Activated naive CD4-positive, alpha-beta T cell (primary cell): ENCODE measurements at places on chromosomes 12 and 14.

GRCh38 chr14:69749956-69750355 lies 17.0 kb upstream of the SRSF5 start:
- no peak for DNase-seq

- no peak for DNase-seq
These were observed 18.8 kb downstream of the RPH3A start for GRCh38 chr12:112810235-112810917.

DNA sequence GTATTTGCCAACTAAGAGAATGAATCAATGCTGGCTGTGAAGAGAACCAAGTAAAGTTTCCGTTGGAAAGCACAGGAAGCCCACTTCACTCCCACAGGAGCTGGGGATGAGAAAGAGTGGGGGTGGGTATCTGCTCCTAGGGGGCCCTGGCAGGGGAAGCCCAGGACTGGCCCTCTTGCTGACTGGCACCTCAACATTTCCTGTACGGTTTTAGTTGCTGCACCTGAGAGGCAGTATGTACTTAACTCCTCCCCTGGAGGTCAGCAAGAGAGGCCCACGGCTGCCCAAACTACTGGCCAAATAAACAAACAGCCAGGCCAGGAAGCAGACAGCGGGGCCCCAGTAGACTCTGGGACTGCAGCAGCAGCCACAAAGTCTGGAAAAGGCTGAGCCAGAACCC lies 33.8 kb upstream of the VWF start:
- no peak for DNase-seq

DNA sequence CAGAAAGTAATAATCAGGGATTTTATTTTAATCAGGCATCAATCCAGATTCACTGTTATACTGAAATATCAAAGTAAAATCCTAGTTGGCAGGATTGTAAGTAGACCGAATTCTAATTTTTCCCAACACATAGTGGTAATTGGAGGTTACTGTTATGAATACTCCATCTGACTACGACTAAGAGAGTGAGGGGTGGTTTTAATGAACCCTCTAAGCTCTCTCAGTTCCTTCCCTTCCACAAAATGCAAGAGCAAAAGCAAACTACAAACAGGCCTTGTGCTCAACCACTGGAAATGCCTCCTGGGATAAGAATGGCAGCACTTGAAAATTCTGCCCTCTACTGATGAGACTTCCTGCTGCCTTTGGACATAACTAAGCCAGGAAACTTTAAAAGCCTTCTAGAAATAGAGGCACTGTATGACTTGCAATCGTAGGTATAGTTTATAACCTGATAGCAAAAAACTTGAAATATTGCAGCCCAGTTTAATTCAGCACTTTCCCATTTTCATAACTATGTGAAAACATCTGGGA lies 184.8 kb downstream of the SLC16A7 start:
- no peak for DNase-seq

DNA sequence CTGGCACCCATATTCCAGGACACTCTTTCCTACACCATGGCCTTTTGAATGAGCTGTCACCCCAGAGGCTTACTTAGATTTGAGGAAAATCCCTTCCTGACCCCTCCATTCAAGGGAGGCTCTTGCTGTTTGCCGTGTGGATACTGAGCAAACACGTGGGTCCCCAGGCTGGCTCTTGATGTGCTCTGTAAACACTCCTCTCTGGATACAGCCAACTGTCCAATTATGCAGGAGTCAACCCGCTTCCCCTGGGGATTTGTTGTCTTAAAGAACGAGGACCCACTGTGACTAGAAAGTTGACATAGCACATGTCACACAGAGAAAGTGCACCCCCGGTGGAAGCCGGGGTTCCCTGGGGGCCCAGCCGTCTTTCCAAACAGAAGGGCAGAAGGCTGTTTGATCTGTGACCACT lies 75.8 kb upstream of the CEP83 start:
- no peak for DNase-seq

DNA sequence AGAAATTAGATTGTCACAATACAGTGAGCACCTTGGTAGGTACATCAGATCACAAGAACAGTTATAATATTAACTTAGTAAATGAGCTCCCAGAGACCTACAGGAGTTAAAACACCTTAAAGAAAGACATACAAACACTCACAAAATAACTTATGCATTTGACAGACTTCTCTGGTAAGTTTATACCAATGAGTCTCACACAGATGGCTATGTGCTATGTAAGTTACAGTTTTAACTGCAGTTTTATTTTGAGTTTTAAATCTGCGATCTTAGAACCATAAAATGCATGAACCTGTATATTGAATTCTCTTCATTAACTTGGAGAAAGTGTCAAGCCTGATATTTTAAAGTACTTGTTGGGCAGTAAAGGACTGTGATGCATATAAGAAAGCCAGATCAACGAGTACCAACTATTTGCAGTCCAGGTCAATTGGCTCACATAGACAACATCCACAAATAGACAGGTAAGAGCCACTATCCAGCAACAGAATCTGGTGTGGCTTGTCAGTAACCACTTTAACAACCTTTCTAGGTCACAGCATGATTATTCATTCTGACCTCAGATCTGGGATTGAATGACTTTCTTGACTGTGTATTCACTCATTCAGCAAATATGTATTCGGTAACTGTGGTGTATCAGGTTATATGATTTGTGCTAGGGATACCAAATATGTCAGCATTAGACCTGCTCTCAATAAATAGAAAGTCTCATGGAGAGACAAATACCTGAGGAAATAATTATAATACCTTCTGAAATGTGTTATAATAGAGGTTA lies 856.6 kb upstream of the MGAT4C start:
- DNase-seq: no peak

GRCh38 chr12:109736552-109737108 lies 23.0 kb downstream of the FAM222A start:
- DNase-seq: no peak

DNA sequence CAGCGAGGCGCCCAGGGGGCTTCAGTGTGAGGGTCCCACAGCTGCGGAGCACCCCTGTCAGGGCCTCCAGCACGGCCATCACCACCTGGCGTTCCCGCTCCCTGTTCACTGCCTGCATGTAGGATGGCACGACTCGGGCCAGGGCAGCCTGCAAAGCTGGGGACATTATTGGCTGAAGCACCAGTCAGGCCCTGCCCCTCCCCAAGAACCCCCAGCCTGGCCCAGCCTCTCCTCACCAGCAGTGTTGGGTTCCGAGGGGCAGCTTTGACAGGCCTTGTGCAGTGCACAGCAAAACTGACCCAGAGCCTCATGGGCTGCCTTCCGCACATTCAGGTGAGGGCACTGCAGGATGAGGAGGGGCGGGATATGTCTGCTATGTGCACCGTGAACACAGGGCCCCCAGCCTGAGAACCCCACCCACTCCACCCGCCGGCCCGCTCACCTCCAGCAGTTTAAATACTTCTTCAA lies 5.6 kb downstream of the IPO4 start:
- DNase-seq: no peak
